ENCODE measurements at places on chromosomes 4 and X.

GRCh38 chrX:41308884-41309647, 24.9 kb upstream of the DDX3X start:
- no peak for DNase-seq

- DNase-seq = no peak
Measured at GRCh38 chr4:48947731-48948130, 38.3 kb upstream of the CWH43 start.

GRCh38 chr4:123671636-123672404, 275.2 kb downstream of the SPRY1 start:
- DNase-seq = no peak

- no peak for DNase-seq
Measured at GRCh38 chr4:154120006-154120676, 331.3 kb upstream of the SFRP2 start.

- no peak for DNase-seq
Measured at GRCh38 chr4:141080668-141081067, 52.6 kb downstream of the RNF150 start.

- no peak for DNase-seq
Measured at GRCh38 chr4:99893029-99893428, 1.2 kb downstream of the LAMTOR3 start.

GRCh38 chr4:125115476-125115875, 199.3 kb upstream of the FAT4 start:
- DNase-seq = no peak

DNA sequence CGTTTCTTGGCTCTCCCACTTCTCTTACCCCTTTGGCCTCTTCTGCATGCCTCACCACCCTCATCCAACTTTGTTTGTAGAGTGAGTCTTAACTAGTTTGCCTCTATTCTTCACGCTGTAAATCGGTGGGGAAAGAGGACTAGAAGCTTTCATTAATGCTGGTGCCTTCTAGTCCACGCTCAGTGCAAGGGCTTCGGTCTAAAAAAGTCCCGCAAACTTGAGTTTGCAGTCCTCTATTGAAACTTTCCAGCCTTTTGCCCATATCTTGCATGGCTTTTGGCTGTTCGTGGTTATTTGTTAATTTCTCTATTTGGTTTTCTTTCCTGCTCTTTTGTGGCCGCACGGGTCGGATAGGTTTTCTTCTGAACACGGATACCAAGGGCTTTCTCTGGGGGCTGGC, 868 bp downstream of the DACH2 start:
- no peak for DNase-seq

DNA sequence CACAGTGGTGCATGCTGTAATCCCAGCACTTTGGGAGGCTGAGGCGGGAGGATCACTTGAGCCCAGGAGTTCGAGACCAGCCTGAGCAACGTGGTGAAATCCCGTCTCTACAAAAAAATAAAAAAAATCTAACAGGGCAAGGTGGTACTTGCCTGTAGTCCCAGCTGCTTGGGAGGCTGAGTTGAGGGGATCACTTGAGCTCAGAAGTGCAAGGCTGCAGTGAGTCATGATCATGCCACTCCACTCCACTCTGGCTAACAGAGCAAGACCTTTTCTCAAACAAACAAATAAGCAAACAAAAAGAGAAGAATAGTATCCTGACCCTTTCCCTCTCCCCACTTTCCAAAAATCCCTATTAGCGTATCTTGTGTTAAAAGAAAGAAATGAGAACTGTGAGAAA, 52.7 kb downstream of the NPY1R start:
- DNase-seq = no peak

DNA sequence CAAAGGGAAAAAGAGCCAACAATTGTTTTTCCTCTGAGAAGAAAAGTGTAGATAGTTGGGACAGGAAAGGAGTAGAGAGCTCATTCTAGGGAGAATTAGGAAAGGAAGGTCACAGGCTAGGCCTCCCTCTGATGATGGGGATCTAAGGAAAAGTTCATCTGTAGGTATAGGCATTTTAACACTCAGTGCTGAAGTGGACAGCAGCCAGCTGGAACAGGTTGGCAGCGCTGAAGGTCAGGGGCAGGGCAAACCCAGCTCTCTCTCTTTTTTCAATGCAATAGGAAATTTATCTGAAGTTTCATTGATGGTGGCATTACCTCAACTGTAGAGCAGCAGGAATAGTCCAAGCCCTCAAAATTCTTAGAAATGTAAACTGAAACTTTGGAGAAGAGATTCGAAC, 98.5 kb upstream of the ETNPPL start:
- no peak for DNase-seq

- no peak for DNase-seq
Measured at GRCh38 chrX:30153881-30154260, 61.5 kb upstream of the MAGEB2 start.

DNA sequence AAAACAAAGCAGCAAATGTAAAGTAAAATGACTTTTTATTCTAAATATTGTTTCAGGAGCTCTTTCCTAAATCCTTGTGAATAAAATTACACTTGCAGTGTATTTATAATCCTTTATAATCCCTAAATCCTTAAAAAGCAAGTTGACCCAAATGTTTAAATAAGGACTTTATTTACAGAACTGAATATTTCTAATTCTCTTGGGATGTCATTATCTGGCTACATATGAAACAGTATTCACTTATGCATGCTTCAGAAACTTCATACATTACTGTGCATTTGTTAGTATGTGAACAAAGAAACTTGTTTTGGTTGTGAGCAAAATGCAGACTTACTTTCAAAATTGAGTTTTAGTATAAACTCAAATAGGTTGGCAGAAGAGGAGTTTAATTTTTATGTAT, 49.2 kb downstream of the PTTG2 start:
- no peak for DNase-seq

Measured in brain pericyte (primary cell).